ENCODE measurements at places on chromosomes 12 and 14.
A peak's percentile ranks its signal among the peaks of the same experiment; 100 is the strongest.

- no peak for DNase-seq
Measured at GRCh38 chr14:60166142-60166541, 944 bp upstream of the DHRS7 start.

DNA sequence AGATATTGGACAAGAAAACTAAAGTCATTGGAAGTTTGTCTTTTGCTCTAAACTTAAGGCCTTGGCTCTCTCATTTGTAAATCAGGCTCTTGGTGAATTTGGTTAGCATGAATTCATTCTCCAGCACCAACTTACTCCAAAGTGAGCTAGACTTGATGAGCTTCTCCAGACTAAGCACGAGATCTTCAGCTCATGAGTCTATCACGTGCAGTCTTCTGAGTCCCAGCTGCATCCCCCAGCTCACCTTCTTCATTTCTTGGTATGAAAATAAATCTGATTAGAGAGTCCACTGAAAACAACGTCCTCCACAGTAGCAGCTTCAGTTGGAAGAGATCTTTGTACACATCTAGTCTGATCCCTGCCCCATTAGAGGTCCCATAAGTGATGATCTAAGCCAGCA, 52.5 kb upstream of the DDX11 start:
- DNase-seq = no peak

- DNase-seq = no peak
Measured at GRCh38 chr12:3557116-3557697, 66.2 kb downstream of the PRMT8 start.

- DNase-seq = no peak
Measured at GRCh38 chr12:26319511-26319910, 124.1 kb downstream of the SSPN start.

GRCh38 chr12:99984271-99985128, at the start of gene ANKS1B:
TSS of gene ANKS1B (minus strand) at chr12:99984936. CDS start at chr12:99984237, 699 bp downstream.
- no peak for DNase-seq

DNA sequence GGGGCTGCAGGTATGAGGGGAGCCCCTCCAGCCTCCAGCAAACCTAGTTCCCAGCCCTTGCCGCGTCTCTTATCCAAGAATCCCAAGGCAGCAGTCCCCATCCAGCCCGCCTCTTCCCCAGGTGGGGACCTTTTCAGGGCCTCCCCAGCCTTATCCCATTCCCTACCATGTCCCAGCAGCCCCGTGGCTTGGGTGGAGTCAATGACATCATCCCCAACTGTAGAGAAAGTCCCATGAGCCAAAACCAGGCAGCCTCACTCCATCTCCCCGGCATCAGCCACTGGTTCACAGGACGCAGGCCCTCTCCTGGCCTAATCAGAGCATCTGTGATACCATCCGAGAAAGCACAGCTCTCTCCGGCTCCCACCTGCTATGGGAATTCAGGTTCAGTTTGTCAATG, 131.0 kb downstream of the NCOR2 start:
- DNase-seq = no peak

- no peak for DNase-seq
Measured at GRCh38 chr12:79048962-79049361, 184.4 kb downstream of the SYT1 start.

DNA sequence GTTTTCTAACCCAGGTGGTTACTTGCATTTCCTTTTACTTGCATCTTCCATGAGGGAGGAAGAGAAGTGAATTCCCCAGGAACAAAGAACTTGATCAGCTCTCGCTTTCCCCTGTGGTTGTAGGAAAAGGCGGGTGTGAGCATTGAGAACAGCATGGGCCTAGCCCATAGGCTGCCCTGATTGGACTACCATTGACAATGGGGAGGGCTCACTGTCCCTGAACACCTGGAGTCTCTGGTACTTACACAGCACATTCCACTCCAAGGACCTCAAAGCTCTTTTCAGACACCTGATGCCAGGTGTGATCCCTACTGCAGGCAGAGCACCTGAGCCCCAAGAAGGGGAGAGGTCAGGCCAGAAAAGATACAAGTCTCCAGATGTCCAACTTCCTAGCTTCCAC, 25.0 kb downstream of the MAX start:
- DNase-seq = no peak

DNA sequence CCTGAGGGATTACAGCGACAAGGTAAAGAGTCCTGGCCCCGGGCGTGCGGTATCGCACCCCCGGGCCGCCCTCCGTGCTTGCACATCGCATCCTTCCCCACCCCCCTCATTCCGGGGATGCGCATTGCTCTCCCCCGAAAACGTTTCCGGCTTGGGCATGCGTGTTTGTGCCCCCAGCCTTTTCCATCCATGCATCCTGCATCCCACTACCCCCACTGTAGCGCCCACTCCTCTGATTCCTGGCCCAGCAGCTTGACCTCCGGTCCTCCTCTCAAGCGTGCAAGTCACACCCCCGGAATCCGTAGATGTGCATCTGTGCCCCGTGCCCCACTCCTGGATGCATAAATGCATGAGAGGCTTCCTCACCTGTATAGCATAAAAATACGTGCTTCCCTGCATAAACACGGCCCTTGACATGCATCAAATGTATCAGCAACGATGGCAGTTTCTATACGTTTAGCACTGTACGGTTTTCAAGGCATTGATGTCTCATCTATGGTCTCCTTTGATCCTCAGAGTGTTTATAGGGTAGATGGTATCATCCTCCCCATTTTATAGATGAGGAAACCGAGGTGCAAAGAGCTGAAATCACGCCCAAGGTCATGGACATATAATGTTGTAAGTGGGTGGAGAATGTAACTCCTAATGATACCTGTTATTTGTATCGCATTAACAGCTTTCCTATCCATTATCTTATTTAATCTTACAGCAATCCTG, 484 bp downstream of the RIC8B start:
- no peak for DNase-seq

DNA sequence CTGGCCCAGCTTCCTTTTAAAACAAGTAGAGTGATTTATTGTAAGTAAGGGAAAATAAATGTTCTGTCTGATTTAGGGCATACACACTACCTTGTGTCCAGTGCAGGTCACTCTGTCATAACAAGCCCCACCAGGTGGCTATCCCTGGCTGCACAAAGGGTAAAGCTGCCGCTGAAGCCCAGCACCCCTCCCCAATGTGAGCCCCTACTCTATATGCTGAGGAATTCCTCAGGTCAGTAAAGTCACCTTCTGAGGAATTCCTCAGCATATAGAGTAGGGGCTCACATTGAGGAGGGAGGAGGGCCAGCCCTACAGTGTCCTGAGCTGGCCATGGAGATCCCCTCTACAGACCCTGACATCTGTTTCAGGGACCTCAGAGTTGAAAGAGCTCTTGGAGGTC, 67.2 kb downstream of the TBC1D30 start:
- DNase-seq = no peak

GRCh38 chr12:101414533-101415119, 7.1 kb upstream of the ARL1 start:
- no peak for DNase-seq

- DNase-seq = no peak
Measured at GRCh38 chr12:109739747-109740693, 26.4 kb downstream of the FAM222A start.

DNA sequence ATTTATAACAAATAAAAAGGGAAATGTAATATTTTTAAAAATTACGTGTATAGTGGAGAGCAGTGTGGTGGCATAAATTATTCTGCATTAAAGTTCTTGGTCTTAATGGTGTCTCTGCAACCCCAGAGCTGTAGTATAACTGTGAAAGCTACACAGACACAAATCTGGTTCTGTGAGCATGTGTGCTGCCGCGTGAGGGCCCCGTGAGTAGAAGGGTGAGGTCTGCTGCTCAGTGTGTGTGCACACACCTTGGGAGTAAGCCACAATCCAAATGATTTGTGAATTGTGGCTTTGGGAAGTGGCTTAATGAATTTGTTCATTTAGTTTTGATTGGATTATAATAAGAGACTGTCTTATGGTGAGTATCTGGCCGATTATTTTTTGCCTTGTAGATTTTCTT, 16.8 kb downstream of the PELI2 start:
- DNase-seq = no peak

DNA sequence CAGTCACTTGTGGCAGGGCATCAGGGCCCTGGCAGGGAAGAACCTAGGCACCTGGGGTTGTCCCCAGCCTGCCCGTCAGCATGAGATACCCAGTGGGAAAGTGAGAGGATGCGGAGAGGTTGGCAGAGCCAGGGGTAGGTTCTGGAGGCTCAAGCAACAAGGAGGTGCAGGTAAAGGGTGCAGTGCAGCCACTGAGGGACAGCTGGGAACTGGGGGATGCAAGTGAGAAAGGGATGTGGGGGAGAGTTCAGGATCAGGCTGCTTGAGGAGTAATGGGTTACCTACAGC, 18.7 kb downstream of the VASH1 start:
- no peak for DNase-seq

- no peak for DNase-seq
Measured at GRCh38 chr12:96497855-96498254, 8.5 kb downstream of the CFAP54 start.

- DNase-seq = no peak
Measured at GRCh38 chr12:92385296-92385695, 239.7 kb upstream of the BTG1 start.

DNA sequence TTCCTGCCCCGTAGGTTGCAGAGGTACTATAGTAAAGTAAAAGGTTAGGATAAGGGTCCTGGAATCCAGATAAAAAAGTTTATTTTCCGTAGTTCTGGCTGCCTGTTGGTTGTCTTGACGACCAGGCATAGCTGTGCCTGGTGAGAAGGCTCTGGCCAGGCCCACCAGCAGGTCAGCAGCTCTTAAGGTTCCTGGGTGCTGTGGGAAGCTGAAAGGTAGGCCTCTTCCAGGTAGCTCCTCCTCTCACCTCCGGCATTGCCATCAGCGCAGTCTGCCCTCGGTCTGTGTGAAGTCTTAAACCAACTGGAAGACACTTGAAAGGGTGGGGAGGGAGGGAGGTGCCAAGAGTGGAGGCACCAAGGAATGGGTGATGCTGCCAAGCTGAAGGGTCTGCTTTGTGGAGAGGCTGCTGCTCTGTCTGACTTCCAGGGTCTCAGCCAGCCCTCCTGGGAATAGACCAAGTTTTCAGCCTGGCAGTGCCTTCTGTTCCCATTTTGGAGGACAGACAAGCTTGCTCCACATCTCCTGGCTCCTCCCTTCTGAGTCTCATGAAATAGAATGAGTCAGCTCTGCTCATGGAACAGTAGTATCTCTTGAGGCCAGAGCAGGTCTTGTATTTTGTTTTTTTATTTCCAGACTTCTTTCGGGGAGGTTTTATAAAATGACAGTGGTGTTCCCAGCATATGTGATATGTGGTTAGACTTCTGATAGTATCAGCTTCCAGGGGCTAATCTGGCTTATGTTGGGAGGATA, 5.2 kb upstream of the ACADS start:
- peak; percentile 2 for DNase-seq

- no peak for DNase-seq
Measured at GRCh38 chr14:94676495-94677185, 64.4 kb downstream of the SERPINA3 start.

GRCh38 chr14:93582516-93582915, 151.8 kb downstream of the UNC79 start:
- no peak for DNase-seq

GRCh38 chr12:125519026-125519651, 453.9 kb downstream of the AACS start:
- DNase-seq = no peak

DNA sequence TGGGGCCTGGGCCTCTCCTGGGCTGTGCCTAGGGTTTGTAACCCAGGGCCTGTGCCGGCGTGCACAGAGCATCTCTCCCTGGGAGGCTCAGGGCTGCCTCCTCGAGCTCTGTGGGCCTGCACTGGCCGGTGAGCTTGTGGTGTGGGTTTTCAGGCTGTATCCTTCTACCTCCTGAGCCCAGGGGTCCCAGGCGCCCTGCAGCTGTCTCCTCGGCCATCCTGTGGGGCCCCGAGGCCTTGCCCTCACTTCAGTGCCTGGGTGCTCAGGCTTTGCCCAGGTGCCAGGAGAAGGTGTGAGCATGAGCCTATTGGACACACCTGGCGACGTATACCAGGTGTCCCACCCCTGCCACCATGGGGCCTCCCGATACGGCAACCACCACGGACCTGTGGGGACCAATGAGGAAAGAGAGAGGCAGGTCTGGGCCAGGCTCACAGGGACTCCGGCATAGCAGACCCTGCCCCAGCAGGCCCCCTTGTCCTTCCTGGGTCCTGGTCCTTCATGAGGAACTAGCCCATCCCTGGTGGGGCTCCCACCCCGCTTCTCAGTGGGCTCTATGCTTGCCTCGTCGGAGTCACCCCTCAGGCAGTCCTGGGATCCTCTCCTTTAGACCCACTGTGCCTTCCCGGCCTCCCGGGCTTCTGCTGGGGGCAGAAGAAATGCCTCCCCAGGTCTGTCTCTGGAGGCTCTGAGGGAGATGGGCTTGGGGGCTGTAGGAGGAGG, 400.2 kb downstream of the TMEM121 start:
- DNase-seq = no peak

- DNase-seq = peak; percentile 51
Measured at GRCh38 chr12:7108003-7108795, 815 bp downstream of the C1RL start.

- no peak for DNase-seq
Measured at GRCh38 chr14:105394714-105395537, 3.4 kb upstream of the TEX22 start.

GRCh38 chr12:78038986-78039385, 208.3 kb downstream of the NAV3 start:
- DNase-seq = no peak

DNA sequence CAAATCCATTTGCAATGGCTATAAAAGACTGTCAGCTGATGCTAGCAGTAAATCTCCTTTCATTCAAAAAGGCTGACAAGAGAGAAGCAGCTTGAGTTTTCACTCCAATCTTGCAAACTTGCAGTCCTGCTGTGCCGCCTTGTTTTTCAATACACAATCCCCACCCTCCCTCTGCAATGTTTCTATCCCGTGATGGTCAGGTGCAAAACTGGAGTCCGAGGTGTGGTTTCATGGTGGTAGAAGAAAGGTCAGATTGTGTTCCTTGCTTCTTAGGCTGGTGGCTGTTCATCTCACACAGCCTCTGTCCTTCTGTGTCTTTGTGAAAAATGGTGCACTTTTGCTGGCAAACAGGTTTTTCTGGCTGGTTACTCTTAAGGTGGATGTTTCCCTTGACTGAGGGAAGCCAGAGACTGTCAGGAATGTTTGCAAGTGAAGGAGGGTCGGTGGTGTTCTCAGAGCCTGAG, 27.7 kb upstream of the TBX3 start:
- no peak for DNase-seq

DNA sequence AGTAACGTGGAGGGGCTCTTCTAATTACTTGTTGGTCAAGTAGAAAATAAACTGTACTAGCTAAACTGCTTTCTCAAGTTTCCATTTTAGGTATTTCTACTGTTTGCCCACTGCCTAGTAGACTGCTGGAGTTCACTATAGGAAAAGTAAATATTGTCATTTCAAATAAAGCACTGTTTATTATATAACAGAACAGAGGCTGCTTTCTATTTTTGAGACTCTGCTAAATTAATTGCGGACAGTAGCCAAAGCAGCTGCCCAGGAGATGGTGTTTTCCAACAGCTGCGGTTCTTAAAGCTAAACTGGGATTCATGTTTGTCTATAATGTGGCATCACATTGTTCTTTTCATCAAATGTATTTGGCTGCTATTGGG, 15.9 kb upstream of the SIX1 start:
- DNase-seq = no peak

GRCh38 chr14:21505012-21505553, 6.1 kb downstream of the METTL3 start:
- DNase-seq = no peak
